Gastroesophageal sphincter (tissue), 4 donors: ENCODE measurements at places on chromosomes 6 and 20. TPM values are rescaled to one million over a fixed set of nuclear protein-coding genes. Genes with fewer than 3 reads are reported as not detected.

DNA sequence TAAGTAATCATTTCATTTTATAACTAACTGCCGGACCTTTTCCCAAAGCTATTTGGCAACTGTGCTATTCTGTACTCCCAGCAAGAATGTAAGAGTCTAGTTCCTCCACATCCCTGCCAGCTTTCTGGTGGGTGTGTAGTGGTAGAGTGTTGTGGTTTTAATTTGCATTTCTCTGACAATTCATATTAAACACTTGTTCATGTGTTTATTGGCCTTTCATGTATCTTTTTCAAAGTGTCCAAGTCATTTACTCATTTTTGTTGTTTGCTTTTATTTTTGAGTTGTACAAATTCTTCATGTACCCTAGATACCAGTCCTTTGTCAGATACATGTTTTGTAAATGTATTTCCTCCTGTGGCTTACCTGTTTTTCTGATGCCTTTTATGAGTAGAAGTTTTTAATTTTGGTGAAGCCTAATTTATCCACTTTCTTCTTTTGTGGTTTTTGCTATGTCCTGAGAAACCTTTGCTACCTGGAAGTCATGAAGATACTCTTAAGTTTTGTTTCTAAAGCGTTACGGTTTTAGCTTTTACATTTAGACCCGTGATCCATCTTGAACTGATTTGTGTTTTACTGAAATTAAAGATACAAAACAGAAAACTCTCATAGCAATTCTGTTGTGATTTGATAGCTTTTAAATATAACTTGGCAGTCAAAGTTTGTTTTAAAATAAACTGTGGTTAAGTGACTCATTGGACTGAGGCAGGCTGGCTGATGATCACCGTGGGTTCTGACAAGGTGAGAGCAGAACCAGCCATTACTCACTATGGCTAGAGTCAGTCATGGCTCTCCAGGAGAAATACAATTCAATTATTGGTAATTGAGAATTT is 8.0 kb downstream of the MYLIP start:
- ATAC-seq = no peak
- peaks cover 13% of the 10 kb centered on the region for H3K4me1 ChIP-seq
- H3K27me3 ChIP-seq = no peaks in the 10 kb centered on the region
- H3K4me3 ChIP-seq = peak overlapping the region; percentile 7
- peaks cover 7% of the 10 kb centered on the region for H3K36me3 ChIP-seq

DNA sequence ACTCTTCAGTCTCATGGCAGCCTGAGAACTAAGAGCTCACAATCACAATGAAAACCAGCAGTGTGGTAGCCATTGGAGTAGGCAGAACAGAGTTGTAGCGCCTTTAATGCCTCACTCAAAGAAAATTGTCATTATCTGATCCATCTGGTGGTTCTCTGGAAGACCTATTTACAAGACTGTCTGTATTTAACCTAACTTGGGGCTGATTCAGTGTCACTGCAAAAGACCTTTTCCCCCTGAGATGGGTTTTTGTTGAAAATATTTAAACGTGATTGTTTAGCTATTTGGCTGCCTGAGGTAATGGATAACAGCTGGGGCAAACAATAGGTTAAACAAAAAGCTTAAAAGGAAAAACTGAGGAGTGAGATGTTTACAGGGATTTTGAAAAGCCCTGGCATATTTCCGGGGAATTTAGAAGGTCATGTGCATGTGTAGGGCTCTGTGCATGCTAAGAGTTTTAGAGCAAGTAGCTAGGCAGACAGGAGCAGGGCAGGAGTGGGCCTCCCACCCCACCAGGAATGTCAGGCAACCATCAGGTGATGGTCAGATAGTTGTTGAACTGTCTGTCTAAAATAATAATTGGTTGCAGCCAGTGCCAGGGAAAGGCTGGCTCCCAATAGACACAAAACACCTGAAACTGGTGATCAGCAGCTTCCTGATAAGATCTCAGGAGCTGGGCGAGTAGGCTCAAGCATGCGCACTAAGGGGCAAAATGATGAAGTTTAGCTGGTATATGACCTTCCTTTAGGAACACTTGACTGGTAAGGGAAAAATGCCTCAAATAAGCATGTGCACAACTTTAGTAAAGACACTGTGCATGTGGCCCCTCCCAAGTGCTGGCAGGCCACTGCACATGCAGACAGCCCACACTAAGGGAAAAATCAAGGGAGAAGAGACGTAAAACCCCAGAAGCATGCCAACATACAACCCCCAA is 70.8 kb upstream of the AKIRIN2 start:
- H3K36me3 ChIP-seq = no peaks in the 10 kb centered on the region
- H3K4me1 ChIP-seq = no peaks in the 10 kb centered on the region
- H3K27ac ChIP-seq = no peak overlapping the region
- no peak overlapping the region for H3K4me3 ChIP-seq
- ATAC-seq = no peak
- no peaks in the 10 kb centered on the region for H3K27me3 ChIP-seq

Gene MAD2L1BP
- total RNA-seq = 19.3 TPM

- no peak for ATAC-seq
- H3K36me3 ChIP-seq = no peaks in the 10 kb centered on the region
- no peak overlapping the region for H3K4me3 ChIP-seq
- H3K4me1 ChIP-seq = no peaks in the 10 kb centered on the region
These were observed 43.6 kb upstream of the NKX2-2 start for GRCh38 chr20:21557241-21558020.

Gene KIFC1
- 0.67 TPM for total RNA-seq

DNA sequence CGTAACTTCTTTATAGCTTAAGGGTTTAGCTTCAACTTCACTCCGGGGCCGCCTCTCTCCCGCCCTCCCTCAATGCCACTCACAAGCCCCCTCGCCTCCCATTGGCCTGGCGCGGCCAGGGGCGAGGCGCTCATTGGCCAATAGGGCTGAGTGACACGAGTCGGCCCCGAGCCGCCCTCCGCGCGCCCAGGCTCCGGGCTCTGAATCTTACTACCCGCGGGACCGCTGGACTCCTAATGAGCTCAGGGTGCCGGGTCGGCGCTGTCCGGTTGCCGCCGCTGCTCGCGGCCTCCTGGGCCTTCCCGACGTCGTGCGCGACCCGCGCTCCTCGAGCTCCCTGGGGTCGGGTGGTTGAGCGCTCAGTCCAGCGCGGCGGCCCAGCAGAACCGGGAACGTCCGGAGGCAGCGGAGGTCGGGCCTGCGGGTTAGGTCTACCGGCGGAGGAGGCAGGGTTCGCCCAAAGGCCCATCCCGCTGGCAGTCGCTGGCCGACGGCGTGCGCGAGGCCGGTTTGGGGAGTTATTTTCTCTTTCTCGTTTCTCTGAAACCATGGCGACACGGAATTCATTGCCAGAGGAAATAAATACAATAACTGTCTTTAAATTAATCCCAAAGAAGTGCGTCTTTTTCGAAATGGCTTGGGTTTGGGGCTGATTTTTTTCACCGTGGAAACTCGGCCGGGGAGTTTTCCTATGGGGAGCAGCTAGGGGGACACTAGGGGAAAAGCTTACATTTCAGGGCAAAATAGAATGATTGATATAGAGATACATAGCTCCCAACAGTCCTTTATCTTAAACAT is at the start of gene SIM1:
TSS of gene SIM1 (minus strand) at position 19 of the 798 bp plus-strand sequence. CDS start 1,453 bp downstream, outside the sequence.
- no peak within 1 kb of the TSS for H3K27ac ChIP-seq
- peaks cover 47% of the 10 kb centered on the region for H3K4me1 ChIP-seq
- H3K4me3 ChIP-seq = no peak within 1 kb of the TSS
- peaks cover 100% of the 10 kb centered on the region for H3K27me3 ChIP-seq
- ATAC-seq = peak; percentile 52

DNA sequence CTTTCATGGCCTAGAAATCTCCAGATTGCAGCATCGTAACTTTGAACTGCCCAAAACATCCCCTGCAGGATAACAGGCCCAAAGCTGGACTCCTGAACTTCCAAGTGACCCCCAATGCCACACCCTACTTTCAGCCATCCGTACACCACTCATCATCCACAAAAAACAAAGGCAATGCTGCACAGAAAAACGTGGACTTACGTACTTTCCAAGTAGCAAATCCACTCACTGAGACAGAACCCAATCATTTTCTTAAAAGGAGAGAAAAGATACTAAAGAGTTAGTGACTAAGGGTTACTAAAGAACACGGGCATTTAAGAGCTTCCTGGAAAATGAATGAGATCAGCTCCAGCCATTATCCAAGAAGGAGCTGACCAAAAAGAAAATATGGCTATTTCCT is 211.0 kb downstream of the WDR27 start:
- no peak for ATAC-seq
- H3K4me1 ChIP-seq = peaks cover 8% of the 10 kb centered on the region
- H3K4me3 ChIP-seq = no peak overlapping the region
- no peaks in the 10 kb centered on the region for H3K27me3 ChIP-seq
- no peak overlapping the region for H3K27ac ChIP-seq

DNA sequence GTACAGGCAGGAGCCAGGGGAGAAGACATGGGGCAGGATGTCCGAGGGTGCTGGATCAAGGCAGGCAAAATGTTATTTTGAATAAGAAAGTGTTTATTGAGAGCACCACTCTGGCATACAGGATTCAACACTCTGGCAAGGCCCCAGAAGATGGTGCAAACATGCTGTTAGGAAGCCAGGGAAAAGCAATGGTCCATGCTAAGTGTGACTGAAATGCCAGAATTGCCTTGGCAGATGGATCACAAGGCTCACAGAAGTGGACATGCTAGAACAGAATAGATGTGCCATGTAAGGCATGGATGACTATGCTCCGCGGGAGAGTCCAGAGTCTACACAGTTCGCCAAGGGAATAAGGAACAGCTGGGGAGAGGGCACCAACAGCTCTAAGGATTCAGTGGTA is 54.6 kb downstream of the QRSL1 start:
- no peak overlapping the region for H3K27ac ChIP-seq
- H3K4me1 ChIP-seq = no peaks in the 10 kb centered on the region
- no peaks in the 10 kb centered on the region for H3K27me3 ChIP-seq
- H3K4me3 ChIP-seq = no peak overlapping the region
- no peaks in the 10 kb centered on the region for H3K36me3 ChIP-seq
- ATAC-seq = no peak

Gene NMBR
- not detected for total RNA-seq

Gene GCNT2
- total RNA-seq = 14.9 TPM

DNA sequence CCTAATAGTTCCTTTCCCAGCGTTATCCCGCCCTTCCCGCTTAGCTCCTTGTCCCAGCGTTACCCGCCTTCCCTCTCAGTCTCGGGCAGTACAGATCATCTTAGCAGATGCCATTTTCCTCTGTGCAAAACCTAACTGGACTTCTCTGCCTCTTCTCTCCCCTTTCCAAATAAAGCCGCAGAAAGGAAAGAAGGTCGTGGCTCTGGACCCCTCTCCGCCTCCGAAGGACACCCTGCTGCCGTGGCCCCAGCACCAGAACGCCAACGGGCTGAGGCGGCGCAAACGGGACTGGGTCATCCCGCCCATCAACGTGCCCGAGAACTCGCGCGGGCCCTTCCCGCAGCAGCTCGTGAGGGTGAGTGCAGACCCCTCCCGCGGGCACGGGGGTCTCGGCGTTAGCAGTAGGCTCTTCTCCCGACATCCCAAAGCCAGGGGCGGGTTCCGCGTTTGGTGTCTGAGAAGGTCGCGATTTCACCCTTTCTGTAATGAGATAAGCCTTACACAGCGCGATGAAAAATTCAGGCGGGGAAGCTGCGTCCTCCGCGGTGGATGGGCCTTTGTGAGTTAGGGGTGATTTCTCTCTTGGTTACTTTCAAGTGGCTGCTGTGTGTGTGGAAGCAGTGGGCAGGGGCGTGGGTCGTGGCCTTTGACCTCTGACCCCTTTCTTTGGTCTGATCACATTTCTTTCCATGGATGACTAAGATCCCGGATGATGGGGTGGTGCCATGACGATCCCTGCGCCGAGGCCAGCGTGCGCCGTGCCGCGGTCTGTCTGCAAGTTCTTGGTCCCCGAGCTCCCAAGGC is 292.7 kb downstream of the TAF4 start:
- no peak overlapping the region for H3K4me3 ChIP-seq
- H3K36me3 ChIP-seq = no peaks in the 10 kb centered on the region
- peaks cover 14% of the 10 kb centered on the region for H3K27me3 ChIP-seq
- no peaks in the 10 kb centered on the region for H3K4me1 ChIP-seq

Gene TPX2
- 0.13 TPM for total RNA-seq

GRCh38 chr6:74805916-74806696 is 399.7 kb downstream of the COL12A1 start:
- ATAC-seq = peak; percentile 34
- H3K4me3 ChIP-seq = no peak overlapping the region
- no peaks in the 10 kb centered on the region for H3K4me1 ChIP-seq
- H3K36me3 ChIP-seq = no peaks in the 10 kb centered on the region
- H3K27me3 ChIP-seq = no peaks in the 10 kb centered on the region

Gene MCHR2
- not detected for total RNA-seq

DNA sequence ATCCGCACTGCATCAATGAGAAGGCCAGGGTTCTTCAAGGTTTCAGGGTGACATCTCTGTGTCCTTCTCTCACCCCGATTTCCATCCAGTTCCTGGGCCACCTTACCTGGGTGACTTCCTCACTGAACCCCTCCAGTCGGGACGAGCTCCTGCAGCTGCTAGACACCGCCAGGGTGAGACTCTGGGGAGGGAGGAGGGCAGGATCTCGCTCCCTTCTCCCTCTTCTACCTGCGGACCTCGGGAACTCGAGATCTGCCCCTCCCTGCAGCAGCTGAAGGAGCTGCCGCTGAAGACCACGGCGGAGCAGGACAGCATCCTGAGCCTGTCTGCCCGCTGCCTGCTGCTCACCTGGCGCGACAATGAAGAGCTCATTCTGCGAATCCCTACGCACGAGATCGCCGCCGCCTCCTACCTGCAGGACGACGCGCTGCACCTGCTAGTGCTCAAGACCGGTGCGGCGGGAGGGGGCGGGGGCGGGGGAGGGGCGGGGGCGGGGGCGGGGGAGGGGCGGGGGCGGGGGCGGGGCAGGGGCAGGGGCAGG is 7.5 kb downstream of the CCM2L start:
- no peaks in the 10 kb centered on the region for H3K4me1 ChIP-seq
- no peak for ATAC-seq
- no peak overlapping the region for H3K27ac ChIP-seq
- no peaks in the 10 kb centered on the region for H3K36me3 ChIP-seq
- no peak overlapping the region for H3K4me3 ChIP-seq
- peaks cover 100% of the 10 kb centered on the region for H3K27me3 ChIP-seq

Gene SNAP91
- total RNA-seq = 9.4 TPM

DNA sequence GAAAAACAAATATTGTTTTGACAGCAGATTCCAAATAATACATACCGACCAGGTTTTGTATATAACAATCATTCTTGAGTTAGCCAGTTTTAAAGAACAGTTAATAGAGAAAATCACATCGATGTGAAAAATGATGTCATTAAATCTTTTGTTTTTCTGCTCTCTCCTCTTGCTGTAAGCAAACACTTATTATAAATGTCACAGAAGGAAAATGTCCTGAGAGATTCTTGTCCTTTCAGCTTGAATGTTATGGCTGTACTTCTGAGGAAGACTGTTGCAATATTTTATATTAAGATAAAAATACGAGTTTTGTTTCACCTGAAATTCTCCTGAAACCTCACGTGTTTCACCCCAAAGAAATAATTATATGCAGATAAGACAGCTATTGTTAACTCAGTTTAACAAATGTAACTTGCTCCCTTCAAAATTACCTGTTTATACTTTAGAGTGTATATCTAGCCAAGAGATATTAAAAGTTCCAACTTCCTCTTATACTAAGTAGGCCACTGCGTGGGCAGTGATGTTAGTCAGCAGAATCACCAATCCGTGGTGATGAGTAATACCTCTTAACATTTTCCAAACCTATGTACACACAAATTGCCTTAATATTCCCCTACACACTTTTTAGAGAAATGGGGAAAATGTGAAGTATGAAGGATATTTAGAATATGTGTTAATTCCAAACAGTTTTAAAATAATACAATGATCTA is 1111.4 kb upstream of the CITED2 start:
- H3K4me1 ChIP-seq = no peaks in the 10 kb centered on the region
- ATAC-seq = peak; percentile 48
- no peaks in the 10 kb centered on the region for H3K27me3 ChIP-seq
- H3K27ac ChIP-seq = peak overlapping the region; percentile 53
- H3K36me3 ChIP-seq = no peaks in the 10 kb centered on the region
